Spleen (tissue), 13 donors: ENCODE measurements at places on chromosomes 4 and X. TPM values are rescaled to one million over a fixed set of nuclear protein-coding genes. Genes with fewer than 3 reads are reported as not detected.

DNA sequence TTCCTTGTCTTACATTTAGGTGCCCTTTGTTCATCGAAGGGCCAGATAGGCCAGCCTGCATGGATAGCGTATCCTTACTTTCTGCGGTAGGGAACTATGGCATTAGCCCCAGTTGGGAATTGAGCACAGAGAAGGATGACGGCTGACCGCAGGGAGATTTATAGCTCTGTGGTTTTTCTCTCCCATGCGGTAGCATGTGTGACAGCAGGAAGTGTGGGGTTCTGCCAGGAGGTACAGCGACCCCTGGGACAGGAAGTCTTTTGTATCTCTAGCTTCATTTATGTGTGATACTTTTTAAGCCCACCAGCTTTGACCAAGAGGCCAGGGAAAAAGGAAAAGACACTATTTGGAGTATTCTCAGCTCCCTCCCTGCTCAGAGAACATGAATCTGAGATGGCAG, 33.1 kb downstream of the GAB3 start:
- DNase-seq = no peak
- H3K27ac ChIP-seq = peak overlapping the region; percentile 84
- H3K4me1 ChIP-seq = peaks cover 45% of the 10 kb centered on the region

GRCh38 chrX:130497531-130497930, 95.7 kb downstream of the RBMX2 start:
- no peak overlapping the region for H3K4me3 ChIP-seq
- no peaks in the 10 kb centered on the region for H3K27me3 ChIP-seq
- no peak for DNase-seq
- H3K27ac ChIP-seq = no peak overlapping the region

DNA sequence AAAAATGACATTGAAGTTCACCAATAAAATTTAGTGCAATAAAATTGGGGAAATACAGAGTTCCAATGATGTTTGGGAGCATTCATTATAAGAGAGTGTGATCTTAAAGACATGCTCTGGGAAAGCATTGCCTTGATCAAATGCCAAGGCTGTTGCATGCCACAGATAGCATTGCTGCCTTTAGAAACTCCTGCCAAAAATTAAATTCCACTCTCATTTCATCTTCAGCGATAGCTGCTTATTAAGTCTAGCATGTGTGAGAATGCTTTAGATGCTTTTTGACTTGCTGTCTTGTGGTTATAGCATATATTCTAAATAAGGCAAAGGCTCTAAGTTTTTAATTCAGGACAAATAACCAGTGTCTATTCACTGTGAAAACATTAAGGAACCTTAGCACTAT, 49.3 kb downstream of the NPNT start:
- H3K36me3 ChIP-seq = no peaks in the 10 kb centered on the region
- H3K27me3 ChIP-seq = no peaks in the 10 kb centered on the region

GRCh38 chr4:109928327-109929045, 15.8 kb downstream of the EGF start:
- no peak overlapping the region for H3K27ac ChIP-seq
- H3K4me1 ChIP-seq = no peaks in the 10 kb centered on the region
- H3K4me3 ChIP-seq = no peak overlapping the region
- no peaks in the 10 kb centered on the region for H3K27me3 ChIP-seq
- H3K36me3 ChIP-seq = no peaks in the 10 kb centered on the region

- H3K4me3 ChIP-seq = no peak overlapping the region
- peaks cover 20% of the 10 kb centered on the region for H3K4me1 ChIP-seq
- H3K36me3 ChIP-seq = no peaks in the 10 kb centered on the region
Measured at GRCh38 chr4:26218677-26219605, 101.9 kb upstream of the RBPJ start.

- H3K4me3 ChIP-seq = no peak overlapping the region
- no peaks in the 10 kb centered on the region for H3K27me3 ChIP-seq
- no peak overlapping the region for H3K27ac ChIP-seq
Measured at GRCh38 chr4:164606478-164606877, 147.5 kb upstream of the SMIM31 start.

DNA sequence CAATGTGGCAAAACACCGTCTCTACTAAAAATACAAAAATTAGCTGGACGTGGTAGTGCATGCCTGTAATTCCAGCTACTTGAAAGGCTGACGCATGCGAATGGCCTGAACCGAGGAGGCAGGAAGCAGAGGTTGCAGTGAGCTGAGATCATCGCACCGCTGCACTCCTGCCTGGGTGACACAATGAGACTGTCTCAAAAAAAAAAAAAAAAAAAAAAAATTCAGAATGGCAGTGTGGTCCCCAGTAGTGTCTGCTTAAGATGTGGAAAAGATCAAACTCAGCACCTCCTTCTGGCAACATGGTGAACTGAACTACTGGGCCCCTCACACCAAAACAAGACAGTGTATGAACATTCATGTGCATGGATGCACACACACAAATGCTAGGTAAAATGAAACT, 32.2 kb downstream of the SMS start:
- peaks cover 5% of the 10 kb centered on the region for H3K4me1 ChIP-seq
- H3K27ac ChIP-seq = no peak overlapping the region
- H3K4me3 ChIP-seq = no peak overlapping the region
- peaks cover 38% of the 10 kb centered on the region for H3K36me3 ChIP-seq

GRCh38 chr4:187903106-187903505, 92.5 kb upstream of the ZFP42 start:
- no peak for DNase-seq
- H3K27ac ChIP-seq = no peak overlapping the region
- no peaks in the 10 kb centered on the region for H3K36me3 ChIP-seq
- no peak overlapping the region for H3K4me3 ChIP-seq
- no peaks in the 10 kb centered on the region for H3K4me1 ChIP-seq

DNA sequence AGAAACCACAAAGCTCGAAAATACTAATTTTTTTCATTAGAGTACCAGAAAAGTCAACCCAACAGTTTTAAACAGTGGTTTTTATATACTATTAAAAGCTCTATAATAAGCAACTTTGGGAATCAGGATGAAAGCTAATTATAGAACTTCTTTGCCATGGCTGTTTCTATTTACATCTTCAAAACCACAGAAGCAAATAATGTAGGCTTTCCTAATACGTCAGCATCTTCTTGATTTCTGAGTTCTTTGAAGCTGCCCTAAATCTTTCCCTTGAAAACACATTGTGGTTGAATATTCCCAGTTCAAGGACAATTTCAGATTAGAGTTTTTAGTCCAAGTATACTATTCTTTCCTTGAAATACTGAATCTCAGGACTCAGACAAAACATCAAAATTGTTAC, 460.2 kb upstream of the FAT1 start:
- no peak for DNase-seq
- no peaks in the 10 kb centered on the region for H3K4me1 ChIP-seq
- H3K36me3 ChIP-seq = no peaks in the 10 kb centered on the region
- no peak overlapping the region for H3K27ac ChIP-seq

- H3K4me1 ChIP-seq = no peaks in the 10 kb centered on the region
- DNase-seq = no peak
- H3K4me3 ChIP-seq = no peak overlapping the region
- no peaks in the 10 kb centered on the region for H3K27me3 ChIP-seq
- H3K36me3 ChIP-seq = no peaks in the 10 kb centered on the region
- no peak overlapping the region for H3K27ac ChIP-seq
Measured at GRCh38 chr4:165516281-165516833, 137.5 kb downstream of the CPE start.

GRCh38 chr4:177351622-177352244, 42.1 kb downstream of the NEIL3 start:
- H3K36me3 ChIP-seq = no peaks in the 10 kb centered on the region
- no peak overlapping the region for H3K27ac ChIP-seq
- no peak for DNase-seq
- H3K27me3 ChIP-seq = no peaks in the 10 kb centered on the region
- H3K4me3 ChIP-seq = no peak overlapping the region
- H3K4me1 ChIP-seq = no peaks in the 10 kb centered on the region

DNA sequence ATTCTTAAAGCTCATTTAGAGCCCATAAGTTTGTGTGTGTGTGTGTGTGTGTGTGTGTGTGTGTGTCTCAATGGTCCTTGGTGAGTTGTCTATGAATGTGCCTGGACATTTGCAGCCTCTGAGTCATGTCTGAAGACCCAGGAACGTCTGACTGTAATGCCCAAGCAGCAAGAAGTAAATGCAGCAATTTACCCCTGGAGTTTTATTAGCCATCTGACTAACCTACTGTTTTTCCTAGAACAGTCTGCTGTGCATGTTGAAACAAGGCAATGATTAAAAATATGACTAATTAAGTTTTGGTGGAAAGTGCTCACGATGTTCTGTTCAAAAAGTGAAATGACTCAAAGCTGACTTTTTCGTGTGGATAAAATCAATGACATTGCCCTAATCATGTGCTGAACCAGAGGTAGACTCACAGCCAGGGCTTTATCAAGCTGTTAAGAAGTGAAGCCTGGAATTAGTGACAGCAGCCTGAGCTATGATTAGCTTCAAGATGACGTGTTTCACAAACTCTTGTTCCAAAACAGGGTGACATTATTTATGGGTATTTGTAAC, 201.6 kb downstream of the CPE start:
- H3K4me3 ChIP-seq = no peak overlapping the region
- no peaks in the 10 kb centered on the region for H3K4me1 ChIP-seq
- DNase-seq = no peak

DNA sequence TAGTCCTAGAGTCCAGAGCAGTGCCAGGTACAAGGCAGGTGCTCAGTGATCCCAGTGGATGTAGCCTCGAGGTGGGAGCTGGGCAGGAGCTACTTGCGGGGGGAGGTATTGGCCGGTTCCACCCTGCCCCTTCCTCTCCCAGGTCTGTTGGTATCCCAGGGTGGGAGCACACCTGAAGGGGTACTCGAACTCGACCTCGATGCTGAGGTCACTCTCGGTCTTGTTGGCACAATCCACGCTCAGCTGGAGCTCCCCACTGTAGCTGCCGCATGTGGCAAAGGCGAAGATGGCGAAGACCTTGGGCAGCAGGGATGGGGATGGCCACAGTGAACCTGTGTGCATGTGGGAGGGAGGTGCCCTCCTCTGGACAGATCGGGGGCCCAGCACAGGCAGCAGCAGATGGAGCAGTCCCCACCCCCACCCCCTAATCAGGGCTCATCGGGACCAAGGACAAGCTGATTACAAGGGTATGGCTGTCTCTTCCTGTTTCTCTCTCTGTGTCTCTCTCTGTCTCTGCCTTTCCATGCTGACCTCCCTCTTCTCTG, 2.4 kb downstream of the SYP start:
- H3K4me1 ChIP-seq = no peaks in the 10 kb centered on the region
- H3K36me3 ChIP-seq = no peaks in the 10 kb centered on the region
- H3K27me3 ChIP-seq = no peaks in the 10 kb centered on the region
- no peak overlapping the region for H3K4me3 ChIP-seq
- H3K27ac ChIP-seq = no peak overlapping the region

DNA sequence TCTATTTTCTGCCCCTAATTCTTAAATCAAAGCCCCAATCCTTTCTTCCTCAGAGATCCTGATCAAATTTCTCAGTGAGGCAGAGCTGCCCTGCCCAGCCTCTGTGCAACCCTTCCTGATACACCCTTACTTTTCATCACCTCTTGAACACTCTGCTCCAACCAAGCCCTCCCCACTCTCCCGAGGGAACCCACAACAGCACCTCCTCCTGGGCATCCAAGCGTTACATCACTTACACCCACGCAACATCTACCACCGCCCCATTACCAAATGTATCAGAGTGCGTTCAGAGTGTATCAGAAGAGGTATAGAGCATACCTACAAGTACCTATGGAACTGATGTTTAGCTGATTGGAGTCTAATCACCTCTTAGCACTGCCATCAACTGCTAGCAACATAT, 186.5 kb downstream of the RAP1GDS1 start:
- no peak overlapping the region for H3K4me3 ChIP-seq
- no peaks in the 10 kb centered on the region for H3K36me3 ChIP-seq
- no peaks in the 10 kb centered on the region for H3K27me3 ChIP-seq
- H3K4me1 ChIP-seq = peaks cover 53% of the 10 kb centered on the region

DNA sequence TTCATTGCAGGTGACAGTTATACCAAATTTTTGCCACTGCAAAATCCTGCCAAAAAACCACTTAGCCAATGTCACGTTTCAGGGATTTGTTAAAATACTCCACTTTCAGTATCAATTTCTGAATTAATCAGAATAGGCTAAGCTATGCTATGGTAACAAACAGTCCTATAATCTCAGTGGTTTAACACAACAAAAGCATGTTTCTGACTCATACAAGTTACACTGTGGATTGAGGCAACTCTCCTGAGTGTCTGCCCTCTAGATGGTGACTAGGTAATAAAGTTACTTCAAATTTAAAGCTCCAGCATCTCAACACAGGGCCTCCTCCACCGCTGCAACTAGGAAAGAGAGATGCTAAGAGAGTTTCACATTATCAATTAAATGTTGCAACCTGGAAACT, 23.0 kb upstream of the RADX start:
- H3K4me3 ChIP-seq = no peak overlapping the region
- no peaks in the 10 kb centered on the region for H3K27me3 ChIP-seq
- H3K4me1 ChIP-seq = no peaks in the 10 kb centered on the region
- DNase-seq = no peak
- no peaks in the 10 kb centered on the region for H3K36me3 ChIP-seq
- H3K27ac ChIP-seq = no peak overlapping the region

DNA sequence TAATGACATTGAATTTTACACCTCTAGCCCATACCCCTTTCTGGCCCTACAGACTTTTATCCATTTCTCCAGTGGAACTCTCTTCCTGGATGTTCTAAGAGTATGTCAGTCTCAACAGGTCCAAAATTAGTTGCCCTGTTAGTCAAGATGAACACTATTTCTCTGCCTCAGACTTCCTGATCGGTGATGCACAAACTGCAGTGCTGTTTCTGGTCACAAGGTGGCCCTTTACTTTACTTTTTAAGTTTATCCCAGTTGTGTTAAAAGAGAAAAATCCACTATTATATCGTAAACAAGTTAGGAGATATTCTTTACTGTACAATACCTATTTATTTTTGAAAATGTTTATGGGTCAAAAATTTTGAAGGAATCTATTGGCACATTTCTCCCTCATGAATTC, 13.1 kb downstream of the TCEAL7 start:
- no peak overlapping the region for H3K4me3 ChIP-seq
- H3K27me3 ChIP-seq = no peaks in the 10 kb centered on the region
- DNase-seq = no peak

GRCh38 chr4:124937993-124938392, 225.5 kb upstream of the ANKRD50 start:
- no peaks in the 10 kb centered on the region for H3K4me1 ChIP-seq
- H3K27ac ChIP-seq = no peak overlapping the region
- no peak overlapping the region for H3K4me3 ChIP-seq

DNA sequence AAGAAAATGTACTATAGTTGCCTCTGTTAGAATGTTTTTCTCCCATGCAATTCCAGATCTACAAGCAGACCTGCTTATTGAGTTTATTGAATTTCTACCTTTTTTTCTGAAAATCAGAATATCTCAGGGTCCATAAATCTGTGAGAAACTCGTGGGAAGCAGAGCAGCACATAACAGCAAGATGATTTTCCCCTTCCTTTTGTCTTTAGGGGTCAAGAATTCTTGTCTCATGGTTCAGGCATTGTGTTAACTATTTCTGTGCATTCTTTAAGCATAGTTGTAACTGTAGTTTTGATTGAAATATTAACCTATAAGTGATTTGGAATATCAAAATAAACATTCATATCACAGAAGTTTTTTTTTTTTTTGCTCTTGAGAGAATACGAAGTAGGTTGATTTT, 11.4 kb downstream of the EDNRA start:
- no peak overlapping the region for H3K4me3 ChIP-seq
- no peaks in the 10 kb centered on the region for H3K27me3 ChIP-seq
- no peaks in the 10 kb centered on the region for H3K36me3 ChIP-seq
- DNase-seq = no peak
- H3K27ac ChIP-seq = no peak overlapping the region

GRCh38 chr4:103415801-103416200, 217.7 kb upstream of the CENPE start:
- no peak overlapping the region for H3K4me3 ChIP-seq
- H3K4me1 ChIP-seq = no peaks in the 10 kb centered on the region
- no peaks in the 10 kb centered on the region for H3K27me3 ChIP-seq
- H3K36me3 ChIP-seq = no peaks in the 10 kb centered on the region

Gene RBM46
- not detected for total RNA-seq

Gene VGLL1
- not detected for total RNA-seq

Gene SLC7A11
- 0.51 TPM for total RNA-seq

Gene SPANXN3
- not detected for total RNA-seq

Gene MAGEA8
- not detected for total RNA-seq

Gene ACOX3
- 20.1 TPM for total RNA-seq

Gene PCSK1N
- not detected for total RNA-seq

Gene RUFY3
- 88.3 TPM for total RNA-seq
